GM19239 (cell line): ENCODE measurements at places on chromosomes 11 and 22.

GRCh38 chr22:22958621-22959020 is 71.0 kb downstream of the IGLL5 start:
- DNase-seq, result no peak

DNA sequence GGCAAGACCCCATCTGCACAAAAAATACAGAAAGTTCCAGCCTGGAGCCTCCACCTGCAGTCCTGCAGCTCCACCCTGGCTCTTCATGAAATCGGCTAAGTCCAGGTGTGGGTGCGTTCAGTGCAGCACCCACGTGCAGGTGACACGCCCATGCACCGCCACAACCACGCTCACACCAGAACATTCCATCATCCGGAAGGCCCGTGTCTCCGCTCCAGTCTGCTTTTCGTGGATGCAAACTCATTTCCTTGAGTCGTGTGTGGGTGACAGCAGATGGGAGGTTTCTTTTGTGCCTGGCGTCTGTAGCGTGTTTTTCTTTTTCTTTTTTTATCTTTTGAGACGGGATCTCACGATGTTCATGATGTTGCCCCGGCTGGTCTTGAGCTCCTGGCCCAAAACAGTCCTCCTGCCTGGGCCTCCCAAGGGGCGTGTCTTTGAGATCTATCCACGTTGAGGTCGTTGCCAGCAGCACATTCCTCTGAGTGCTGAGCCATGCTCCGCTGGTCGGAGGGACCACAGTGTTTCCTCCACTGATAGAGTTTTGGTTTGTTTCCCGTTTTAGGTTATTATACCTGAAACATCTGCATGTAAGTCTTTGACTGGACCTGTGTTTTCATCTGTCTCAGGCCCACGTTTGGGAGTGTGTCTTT is 7.2 kb downstream of the PTDSS2 start:
- no peak for DNase-seq

DNA sequence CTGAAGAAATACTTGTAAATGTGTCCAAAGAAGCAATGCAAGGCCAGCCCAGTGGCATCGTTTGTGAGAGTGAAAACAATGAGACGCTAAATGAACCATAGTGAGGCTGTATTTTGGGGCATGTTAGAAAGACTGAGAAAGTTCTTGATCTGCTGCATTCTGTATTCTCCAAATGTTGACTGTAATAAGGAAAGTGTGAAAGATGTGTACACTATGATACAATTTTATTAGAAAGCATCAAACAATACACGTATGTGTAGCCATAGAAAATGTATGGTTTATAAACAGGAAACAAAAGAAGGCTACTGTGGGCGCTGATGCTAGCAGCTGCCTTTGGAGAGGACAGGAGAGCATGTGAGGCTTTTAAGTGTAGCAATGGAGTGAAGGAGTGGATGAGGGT is 233.5 kb upstream of the E2F8 start:
- no peak for DNase-seq

DNA sequence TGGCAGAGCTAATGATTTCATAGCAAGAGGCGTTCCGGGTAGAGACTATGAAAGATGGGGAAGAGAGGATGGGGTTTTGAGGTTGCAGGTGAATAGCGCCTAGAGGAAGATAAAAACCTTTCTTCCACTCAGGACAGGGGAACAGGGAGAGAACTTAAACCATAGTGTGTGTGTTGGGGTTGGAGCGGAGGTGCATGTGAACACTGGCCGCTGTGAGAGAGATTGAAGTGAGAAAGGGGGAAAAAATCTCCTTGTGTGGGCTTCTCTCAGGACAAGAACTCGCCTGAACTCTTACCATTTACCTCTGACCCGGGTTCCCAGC is 3.4 kb downstream of the BSX start:
- DNase-seq, result no peak

- DNase-seq, result no peak
These were observed 4.9 kb downstream of the TMEM109 start for GRCh38 chr11:60918939-60919265.

DNA sequence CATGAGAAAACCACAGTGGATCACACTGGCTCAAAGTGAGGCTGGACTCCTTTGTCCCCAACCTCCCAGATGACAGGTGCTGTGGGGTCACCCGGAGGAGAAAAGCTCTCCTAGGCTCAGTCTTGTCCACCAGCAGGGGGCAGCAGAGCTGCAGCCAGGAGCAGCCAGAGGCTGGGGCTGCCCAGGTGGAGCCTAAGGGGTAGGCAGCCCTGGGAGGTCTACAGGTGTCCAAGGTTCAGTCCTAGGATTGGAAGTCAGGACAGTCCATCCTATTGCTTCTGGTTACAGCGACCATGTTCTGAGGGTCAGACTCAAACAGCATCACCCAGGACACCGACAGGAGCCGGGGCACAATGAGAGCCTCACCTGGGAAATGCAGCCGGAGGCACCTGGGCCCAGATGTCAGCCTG is 77.6 kb upstream of the IGLL5 start:
- no peak for DNase-seq

- no peak for DNase-seq
These were observed 44.7 kb downstream of the CSTF3 start for GRCh38 chr11:33116535-33116934.

DNA sequence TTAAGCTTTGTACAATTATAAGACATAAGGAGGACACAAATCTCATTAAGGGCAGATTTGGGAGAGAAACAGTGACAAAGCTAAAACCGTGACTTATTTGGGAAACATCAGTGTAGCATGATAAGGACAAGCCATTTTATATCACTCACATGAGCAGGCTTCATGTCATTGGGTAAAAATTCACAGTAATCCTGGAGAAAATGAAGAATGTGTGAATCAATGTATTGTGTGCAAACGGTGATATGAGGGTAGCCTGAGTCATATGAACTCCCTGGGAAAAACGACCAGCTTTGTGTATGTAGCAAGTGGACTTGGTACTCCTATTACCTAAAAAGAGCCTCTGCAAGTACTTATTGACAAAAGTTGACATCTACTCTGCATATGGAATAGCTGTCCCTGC is 6.0 kb upstream of the TRIM34 start:
- no peak for DNase-seq

- no peak for DNase-seq
These were observed 61.5 kb downstream of the ADAMTS15 start for GRCh38 chr11:130509942-130510341.

DNA sequence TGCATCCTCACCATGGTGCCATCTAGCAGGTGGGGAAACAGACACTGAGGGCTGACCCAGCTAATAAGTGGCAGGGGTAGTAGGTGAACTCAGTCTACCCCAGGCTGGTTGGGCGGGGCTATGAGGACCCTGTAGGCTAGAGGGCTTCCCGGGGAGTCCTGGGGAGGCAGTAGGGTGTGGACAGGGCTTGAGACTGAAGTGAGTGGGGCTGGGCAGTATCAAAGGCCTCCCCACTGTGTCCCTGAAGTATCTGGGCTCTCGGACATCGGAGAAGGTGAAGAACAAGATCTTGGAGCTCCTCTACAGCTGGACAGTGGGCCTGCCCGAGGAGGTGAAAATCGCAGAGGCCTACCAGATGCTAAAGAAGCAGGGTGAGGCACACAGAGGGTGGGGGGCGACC is 11.4 kb downstream of the GGA1 start:
- DNase-seq, result no peak

- DNase-seq, result no peak
These were observed 316.3 kb upstream of the LARGE1 start for GRCh38 chr22:34236527-34236926.

GRCh38 chr22:20663137-20663828 is 110.6 kb upstream of the SERPIND1 start:
- no peak for DNase-seq

GRCh38 chr11:108871152-108871551 is 206.3 kb downstream of the DDX10 start:
- no peak for DNase-seq

- no peak for DNase-seq
These were observed 13.8 kb upstream of the PICK1 start for GRCh38 chr22:38043151-38044039.

DNA sequence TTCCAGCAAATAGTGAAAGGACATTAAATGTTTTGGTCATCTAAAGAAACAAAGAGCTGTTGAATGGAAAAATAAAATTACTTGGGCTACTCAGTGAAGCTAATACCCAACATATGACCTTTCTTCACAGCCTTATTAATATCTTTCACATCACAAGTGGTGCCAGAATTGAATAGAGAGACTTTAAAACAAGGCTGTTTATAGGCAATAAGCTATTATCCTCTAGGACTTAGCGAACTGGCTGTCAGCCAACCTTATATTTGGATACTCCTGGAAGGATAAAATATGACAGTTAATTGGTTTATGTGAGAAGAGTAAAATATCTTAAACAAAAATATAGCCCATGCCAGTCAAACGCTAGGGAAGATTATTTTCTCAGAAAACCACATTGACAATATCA is 225.5 kb upstream of the BLID start:
- DNase-seq, result no peak

DNA sequence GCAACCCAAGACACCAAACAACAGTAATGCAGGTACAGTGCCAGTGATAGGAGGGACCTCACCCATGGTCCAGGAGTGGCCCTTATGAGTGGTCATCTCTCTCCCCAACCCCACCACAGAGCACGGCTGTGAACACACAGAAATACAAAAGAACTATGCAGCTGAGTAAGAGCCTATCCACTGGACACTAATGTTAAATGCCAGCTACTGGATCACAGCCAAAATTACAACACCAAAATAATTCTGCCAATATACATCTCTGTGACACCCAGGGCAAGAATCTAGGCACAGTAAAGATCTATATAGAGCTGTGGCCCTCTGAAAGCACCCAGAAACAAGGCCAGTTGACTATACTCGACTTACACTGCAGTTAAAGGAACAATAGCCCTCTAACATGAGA is 22.8 kb upstream of the GPR83 start:
- DNase-seq, result no peak

- no peak for DNase-seq
These were observed 40.8 kb downstream of the USP47 start for GRCh38 chr11:11882539-11882938.

- no peak for DNase-seq
These were observed 73.8 kb downstream of the STIM1 start for GRCh38 chr11:3929232-3929631.

GRCh38 chr11:61833471-61833870 is 5.4 kb downstream of the FADS2 start:
- no peak for DNase-seq

- no peak for DNase-seq
These were observed 310.7 kb upstream of the NCAM1 start for GRCh38 chr11:112650527-112650926.

- DNase-seq, result no peak
These were observed 133.4 kb downstream of the SPON1 start for GRCh38 chr11:14095882-14096281.

DNA sequence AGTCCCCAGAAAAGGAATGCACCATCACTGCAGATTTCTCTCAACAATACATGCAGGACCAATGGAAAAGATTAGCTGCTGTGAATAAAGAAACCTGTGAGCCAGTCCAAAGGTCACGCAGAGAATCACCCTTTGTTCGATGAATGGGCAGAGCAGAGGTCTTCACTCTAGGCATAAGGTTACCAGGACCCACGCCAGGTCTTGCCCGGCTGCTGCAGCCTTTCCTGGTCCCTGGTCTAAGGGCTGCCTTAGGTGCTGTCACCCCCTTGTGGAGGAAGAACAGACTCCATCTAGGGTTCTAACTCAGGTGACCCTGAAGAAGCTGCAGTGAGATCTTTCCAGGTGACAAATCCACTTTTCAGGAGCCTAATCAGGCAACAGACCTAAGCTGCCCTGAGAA is 29.0 kb upstream of the NAP1L4 start:
- no peak for DNase-seq

DNA sequence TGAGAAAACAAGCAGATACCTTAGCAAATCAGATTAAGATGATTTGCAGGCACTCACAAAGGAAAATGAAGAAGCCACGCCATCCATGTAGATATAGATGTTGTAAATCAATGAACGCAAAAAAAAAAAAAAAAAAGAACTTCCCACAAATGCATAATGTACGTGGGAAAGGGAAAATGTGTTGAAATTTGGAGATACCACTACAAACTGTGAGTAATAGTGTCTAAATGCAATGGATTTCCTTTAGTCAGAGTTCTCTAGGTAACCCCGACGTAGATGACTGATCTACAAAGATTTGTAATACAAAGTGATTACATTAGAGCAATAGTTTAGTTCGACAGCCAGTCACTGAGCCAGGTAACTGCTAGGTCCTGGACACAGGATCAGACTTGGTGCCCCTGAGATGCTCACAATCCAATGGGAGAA is 783 bp upstream of the ANKRD54 start:
- no peak for DNase-seq

GRCh38 chr11:9069256-9069655 is 22.1 kb downstream of the SCUBE2 start:
- DNase-seq, result no peak

- DNase-seq, result no peak
These were observed 72.2 kb downstream of the JAM3 start for GRCh38 chr11:134140961-134141490.
